ENCODE measurements at places on chromosomes 5 and 9.

DNA sequence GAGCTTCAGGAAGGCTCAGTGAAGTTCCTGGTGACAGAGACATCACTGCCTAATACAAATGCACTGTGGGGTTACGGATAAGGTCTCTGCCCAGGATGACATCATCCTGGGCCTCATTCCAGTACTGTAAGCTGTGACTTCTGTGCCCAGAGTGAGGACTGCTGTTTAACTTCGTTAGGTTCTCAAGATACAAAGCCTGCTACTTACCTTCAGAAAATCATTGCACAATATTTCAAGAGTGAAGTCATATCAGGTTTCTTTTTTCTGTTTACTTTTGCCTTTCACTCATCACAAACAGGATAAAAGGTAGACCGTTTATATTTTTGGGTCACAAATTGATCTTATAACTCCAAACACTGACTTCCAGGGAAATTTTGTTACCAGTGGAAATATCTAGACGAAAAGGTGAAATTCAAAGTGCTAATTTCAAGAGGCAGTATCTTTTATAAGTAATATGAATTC is 241.2 kb downstream of the PIK3R1 start:
- DNase-seq = no peak

- DNase-seq = no peak
Observed at GRCh38 chr5:109989994-109990722, 300.4 kb downstream of the MAN2A1 start.

DNA sequence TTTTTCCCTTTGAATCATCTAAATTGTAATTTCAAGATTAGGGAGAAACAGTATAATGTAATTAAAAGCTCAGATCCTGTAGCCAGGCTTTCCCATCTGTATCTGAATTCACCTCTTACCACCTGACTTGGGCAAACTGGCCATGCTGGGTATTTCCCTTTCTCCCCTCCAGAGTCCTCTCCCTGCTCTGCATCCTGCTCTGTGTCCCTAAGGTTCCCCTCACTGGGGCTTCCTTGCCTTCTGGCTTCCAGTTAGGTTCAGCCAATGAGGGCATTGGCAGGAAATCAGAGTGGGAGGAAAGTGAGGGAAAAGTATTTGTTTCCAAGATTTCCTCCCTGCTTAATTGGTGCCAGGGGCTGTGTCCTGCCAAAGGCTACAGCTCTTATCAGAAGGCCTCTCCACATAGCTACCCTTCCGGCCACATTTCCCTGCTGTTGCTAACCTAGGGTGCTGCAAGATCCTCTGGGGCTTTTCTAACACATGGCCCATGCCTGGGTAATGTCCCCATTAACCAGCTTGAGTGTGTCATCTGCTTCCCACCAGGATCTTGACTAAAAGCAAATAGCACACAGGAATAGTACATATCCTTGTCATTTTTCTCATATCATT is 51.0 kb upstream of the MPDZ start:
- no peak for DNase-seq

GRCh38 chr5:178398901-178399700 is 166.5 kb upstream of the PHYKPL start:
- no peak for DNase-seq

DNA sequence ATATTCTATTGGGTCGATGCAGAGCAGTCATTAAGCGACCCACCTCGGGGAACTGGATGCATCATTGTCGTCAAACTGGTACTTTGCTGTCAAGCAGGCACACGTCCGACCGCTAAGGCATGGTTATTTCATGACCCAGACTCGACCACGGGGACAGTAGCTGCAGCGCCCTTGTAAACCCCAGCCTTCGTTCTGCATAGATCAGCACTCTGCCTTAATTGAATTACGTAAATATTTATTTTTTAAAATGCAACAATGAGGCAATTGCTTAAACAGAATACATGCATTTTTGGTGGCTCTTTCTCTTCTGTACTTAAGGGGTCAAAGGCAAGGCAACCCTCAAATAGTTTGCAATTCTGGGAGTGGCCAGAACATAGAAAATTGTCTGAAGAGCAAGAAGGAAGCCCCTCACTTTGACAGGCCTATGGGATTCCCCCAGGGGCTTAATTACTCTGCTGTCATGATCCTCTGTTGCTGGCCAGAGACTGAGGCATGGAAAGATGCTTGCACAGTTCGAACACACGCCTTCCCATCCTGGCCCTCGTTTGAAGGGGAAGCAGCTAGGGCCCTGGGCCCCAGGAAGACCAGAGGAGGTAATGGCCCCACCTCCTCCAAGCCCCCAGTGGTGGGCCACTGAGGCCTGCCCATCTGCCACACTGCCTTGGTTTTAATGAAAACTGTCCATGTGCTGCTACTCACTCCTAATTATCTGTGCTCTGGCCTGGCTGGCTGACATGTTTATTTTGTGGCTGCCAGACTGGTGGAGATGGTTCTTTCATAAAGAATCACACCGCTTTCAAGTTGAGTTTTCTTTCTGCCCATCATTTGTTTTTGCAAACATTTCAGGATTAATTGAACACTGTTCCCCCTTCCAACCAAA is 169.7 kb upstream of the MAST4 start:
- DNase-seq = no peak

GRCh38 chr5:126965487-126965886 is 64.9 kb downstream of the MARCHF3 start:
- no peak for DNase-seq

GRCh38 chr9:92642564-92642963 is 27.4 kb downstream of the IPPK start:
- DNase-seq = no peak

DNA sequence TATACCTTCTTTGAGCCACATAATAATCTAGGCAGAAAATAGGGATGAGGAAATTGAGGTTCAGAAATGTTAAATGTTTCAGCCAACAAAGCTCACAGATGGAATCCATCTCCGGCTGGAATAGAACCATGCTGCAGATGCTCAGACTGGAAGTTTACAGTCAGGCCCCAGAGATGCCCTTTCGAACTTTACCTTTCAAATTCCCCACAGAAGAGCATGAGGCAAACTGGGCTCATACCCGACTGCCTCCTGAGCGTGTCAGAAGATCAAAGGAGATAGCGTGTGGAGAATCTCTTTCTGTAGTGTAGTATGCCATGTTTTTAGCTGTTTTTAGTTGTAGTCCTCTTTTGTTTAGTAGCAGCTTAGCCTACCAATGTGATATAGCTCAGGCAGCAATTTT is 72.0 kb upstream of the DAP start:
- DNase-seq = no peak

GRCh38 chr5:11897781-11898180 is 6.5 kb downstream of the CTNND2 start:
- DNase-seq = no peak

- DNase-seq = no peak
Observed at GRCh38 chr9:105608721-105609598, 51.0 kb downstream of the FKTN start.

DNA sequence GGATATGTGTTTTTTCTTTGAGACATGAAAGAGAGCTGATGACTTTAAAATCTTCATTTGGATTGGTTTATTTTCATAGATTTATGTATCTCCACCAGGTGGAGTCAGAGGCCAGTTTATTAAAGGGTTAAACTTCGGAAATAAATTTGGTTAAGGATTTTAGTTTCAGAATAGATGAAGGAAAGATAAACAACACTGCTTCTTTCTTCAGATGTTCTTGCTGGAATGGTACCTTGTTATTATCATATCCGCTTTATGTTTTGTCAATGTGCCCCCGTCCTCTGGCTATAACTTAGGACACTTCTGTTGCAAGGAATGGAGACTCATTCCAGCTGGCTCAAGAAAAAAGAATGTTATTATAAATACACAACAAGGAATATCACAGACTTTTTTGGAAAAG is 81.2 kb downstream of the ALDH1A1 start:
- no peak for DNase-seq

- DNase-seq = no peak
Observed at GRCh38 chr5:126801174-126801991, 24.4 kb downstream of the LMNB1 start.

DNA sequence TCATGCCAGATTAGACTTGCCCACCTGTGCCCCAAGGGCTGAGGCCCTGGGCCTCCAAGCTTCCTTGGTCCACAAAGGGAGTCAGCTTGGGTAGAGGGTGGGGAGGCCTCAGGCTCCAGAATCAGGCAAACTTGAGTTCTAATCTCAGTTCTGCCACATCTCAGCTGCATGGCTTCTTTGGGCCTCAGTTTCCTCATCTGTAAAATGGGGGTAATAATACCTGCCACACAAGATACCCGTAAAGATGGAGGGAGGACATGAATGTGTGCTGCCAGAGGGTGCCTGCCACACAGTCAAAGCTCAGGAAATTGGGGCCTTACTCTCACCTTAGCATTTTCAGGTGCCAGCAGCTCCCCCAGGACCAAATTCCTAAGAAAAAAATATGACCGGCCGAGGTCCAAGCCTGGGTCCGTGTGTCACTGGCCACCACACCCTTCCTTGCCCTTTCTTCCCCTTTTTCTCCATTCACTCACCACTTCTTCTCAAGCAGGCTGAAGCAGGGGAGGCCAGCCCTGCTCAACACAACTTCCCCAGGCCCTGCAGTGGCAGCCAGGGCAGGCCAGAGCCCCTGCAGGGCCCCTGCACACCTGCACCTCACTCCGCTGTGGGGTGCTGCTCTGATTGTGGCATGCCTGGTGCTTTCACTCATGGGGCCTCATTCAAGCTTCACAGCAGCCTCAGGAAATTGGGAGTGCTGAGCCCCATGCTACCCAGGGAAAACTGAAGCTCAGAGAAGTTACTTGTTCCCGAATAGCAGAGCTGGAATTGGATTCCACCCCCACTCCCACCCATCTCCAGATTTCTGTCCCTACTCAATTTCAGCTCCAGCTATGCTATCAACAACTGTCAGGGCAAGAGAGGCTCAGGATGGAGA is 3.9 kb downstream of the RGS14 start:
- DNase-seq = no peak

DNA sequence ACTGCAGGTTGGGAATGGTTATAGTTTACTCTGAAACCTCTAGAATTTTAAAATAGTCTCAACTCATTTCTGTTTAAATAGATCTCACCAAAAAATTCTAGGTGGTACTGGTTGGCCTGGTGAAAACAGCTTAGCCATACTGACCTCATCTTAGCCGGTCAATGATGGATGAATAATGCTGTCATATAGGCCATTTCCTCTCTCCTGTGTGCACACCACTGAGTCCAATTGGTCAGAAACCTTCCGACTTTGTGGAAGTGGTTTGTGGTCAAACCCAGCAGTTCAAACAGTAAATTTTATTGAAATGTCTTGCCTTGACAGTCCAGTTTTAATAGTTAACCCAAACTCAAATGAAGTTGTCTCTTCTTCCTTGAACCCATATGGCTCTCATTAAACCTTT is 98.6 kb downstream of the GIN1 start:
- DNase-seq = no peak

DNA sequence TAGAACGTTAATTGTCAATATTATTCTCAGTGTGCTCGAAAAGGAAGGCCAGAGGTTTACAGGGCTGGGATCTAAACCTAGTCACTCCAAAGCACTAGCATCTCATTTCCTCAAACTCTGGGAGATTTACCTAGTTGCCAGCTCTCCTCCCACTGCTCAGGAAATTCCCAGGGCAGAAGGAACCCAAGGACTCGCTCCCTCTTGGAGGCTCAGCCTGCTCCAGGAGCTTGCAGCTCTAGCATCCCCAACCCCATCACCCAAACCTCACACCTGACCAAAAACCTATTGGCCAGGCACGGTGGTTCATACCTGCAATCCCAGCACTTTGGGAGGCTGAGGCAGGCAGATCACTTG is 26.0 kb downstream of the SERINC5 start:
- no peak for DNase-seq

- no peak for DNase-seq
Observed at GRCh38 chr5:36584009-36584875, 22.2 kb upstream of the SLC1A3 start.

DNA sequence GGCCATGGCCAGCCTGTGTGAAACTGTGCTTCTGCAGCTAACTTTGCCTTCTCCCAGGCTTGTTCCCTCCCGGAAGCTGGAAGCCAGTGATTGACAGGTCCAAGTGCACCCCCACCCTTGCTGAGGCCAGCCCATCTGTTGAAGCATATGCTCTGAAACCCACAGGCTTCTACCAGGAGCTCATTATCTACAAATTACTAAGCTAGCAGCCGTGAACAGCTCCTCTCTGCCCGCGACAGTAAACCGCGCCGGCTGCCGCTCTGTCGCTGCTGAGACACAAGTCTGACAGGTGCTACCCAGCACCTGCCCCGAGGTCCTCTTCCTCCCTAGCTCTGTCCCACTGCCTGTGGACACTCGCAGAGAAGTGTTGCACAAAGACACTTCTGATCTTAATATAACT is 490.9 kb downstream of the GADD45G start:
- no peak for DNase-seq

GRCh38 chr9:26802921-26803320 is 89.7 kb downstream of the CAAP1 start:
- no peak for DNase-seq

DNA sequence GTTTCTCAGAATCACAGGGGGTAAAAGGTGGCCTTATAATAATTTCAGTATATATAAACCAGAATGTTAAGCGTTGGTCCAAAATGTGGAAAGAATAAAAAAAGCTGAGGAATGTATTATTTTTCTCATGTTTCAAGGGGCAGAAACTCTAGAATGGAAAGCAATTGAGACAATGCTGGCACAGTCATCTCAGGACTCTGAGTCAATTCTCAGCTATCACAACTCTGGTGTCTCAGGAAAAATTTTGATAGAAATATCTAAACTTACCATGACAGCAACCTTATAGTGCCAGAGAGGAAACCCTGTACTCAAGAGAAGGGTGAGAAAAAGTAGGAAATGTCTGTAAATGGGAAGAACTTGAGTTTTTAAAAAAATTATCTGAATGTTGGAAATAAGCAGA is 1189.4 kb upstream of the NUDT12 start:
- DNase-seq = no peak

DNA sequence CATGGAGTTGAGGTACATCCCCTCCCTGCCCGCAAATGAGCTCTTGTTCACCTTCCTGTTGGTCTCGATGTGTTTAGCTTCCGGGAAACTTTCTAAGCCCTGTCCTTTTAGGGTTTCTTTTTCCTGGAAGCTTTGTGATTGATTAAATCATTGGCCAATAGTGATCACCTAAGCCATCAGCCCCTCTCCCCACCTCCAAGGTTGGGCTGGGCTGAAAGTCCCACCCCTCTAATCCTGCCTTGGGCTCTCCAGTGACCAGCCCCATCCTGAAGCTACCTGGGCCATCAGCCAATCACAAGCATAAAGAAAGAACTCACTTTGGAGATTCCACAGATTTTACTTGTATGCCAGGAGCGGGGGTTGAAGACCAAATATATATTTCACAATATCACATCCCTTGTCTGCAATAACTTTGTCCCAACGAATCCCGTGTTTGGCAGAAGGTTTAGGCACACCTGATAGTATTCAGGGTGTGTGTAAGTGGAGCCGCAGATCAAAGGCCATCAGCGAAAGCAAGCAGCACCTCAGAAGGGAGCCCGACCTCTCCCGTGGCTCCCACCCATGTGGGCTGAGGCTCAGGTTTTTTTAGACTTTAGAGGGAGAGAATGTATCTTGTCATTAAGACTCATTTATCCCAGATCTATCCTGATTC is 20.4 kb downstream of the ROPN1L start:
- DNase-seq = no peak

Measured in stimulated activated CD8-positive, alpha-beta memory T cell treated with anti-CD3 and anti-CD28 coated beads, Interleukin-7, amount 100 ng/mL, for 24 hours (primary cell).